ENCODE measurements at places on chromosomes 13 and 19. TPM values are rescaled to one million over a fixed set of nuclear protein-coding genes. Genes with fewer than 3 reads are reported as not detected.

KIR3DL1 gene
- not detected for total RNA-seq

PPM1N gene
- total RNA-seq, result 2.3 TPM

HIF3A gene
- total RNA-seq, result 20.6 TPM

SLC27A5 gene
- total RNA-seq, result 10.7 TPM

ZNF584 gene
- total RNA-seq, result 16.1 TPM

OR7A5 gene
- total RNA-seq, result not detected

Measured in breast epithelium (tissue), 4 donors.